ENCODE measurements at places on chromosomes 6 and 20. TPM values are rescaled to one million over a fixed set of nuclear protein-coding genes. Genes with fewer than 3 reads are reported as not detected.

TREM2 gene
- total RNA-seq = not detected

ADGB gene
- total RNA-seq = not detected

APMAP gene
- total RNA-seq = 43.2 TPM

- no peak for DNase-seq
These were observed 57.4 kb downstream of the FARS2 start for GRCh38 chr6:5318617-5319272.

GRCh38 chr6:162156146-162156545 lies 571.4 kb downstream of the PRKN start:
- no peak for DNase-seq

GRCh38 chr6:86723729-86724128 lies 213.6 kb upstream of the HTR1E start:
- DNase-seq = no peak

Measured in activated CD8-positive, alpha-beta T cell treated with anti-CD3 and anti-CD28 coated beads, Interleukin-2, amount 10 ng/mL, durations not matched to agents 7 days and 5 days (primary cell).